Fibroblast of the aortic adventitia (primary cell): ENCODE measurements at places on chromosomes 5 and 9.

DNA sequence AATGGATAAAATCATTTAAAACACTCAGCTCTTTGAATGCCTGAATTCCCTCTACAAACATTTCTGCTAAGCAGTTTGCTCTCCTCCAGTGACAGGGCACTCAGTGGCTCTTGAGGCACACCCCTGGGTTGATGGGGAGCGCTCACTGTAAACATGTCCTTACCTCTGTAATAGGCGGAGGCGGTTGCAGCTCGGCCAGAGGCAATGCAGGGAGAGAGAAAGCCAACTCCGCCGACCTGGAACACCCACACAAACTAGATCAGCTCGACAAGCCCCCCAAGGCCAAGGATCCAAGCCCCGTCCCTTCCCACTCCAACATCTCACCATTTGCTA, 329 bp downstream of the CDC23 start:
- DNase-seq = no peak

DNA sequence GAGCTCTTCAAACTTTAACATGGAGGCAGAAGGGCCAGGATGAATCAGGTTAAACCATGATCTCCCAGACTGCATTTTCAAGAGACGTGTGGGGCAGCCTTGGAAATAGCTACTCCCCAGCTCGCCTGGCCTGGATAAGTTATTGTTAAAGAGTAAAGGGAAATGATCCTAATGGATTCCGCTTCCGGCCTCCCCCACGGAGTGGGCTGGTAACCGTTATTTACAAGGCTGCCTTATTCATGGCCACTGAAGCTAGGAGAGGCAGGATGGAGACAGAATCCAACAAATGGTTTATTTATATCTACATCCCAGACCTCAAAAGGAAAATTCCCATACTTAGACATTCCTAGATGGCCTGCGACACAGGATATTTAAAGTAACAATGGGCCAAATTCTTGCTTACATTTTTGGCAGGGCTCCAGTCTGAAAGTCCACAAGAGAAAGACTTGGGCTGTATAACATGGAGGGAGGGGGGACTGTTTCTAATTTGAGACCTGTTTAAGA, 27.9 kb downstream of the SPRY4 start:
- DNase-seq = peak; percentile 93

DNA sequence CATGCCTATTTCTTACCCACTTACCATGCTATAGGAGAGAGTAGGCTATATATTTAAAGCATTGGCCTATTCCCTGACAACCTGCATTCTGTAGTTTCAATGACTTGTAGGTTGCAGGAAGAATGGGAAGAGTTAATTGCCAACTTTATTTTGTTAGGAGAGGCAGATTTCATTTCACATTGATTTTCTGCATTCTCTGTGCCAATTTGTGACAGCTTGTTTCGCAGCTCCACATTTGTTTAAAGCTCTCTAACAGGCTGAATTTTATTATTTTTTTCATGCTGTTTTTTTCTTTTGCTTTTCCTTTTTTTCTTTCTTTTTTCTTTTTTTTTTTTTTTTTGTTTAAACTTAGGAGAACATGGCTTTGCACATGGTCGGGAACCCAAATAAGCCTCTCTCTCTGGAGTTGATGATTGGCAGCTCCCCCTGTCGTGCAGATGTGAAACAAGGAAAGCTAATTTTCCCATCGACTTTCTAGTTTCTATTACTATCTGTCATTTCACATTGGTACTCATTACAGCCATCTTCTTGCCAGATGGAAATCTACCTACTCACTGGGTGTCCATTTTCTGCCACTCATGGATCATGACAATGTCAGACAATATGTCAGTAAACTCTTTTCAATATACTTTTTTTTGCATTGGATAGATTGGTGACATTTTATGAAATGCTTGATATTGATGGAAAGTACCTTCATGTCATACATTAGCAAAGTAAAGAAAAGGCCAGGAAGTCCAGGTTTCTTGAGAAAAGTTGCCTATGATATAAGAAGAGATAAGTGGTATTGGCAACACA, 223.2 kb downstream of the KCTD16 start:
- no peak for DNase-seq

- DNase-seq = no peak
Measured at GRCh38 chr5:111820072-111820471, 63.1 kb upstream of the NREP start.

- DNase-seq = no peak
Measured at GRCh38 chr9:129289131-129289731, 111.2 kb upstream of the IER5L start.

- DNase-seq = no peak
Measured at GRCh38 chr9:122004589-122004988, 88.5 kb downstream of the TTLL11 start.

GRCh38 chr5:95729115-95730010, 1.8 kb upstream of the RHOBTB3 start:
- DNase-seq = no peak

DNA sequence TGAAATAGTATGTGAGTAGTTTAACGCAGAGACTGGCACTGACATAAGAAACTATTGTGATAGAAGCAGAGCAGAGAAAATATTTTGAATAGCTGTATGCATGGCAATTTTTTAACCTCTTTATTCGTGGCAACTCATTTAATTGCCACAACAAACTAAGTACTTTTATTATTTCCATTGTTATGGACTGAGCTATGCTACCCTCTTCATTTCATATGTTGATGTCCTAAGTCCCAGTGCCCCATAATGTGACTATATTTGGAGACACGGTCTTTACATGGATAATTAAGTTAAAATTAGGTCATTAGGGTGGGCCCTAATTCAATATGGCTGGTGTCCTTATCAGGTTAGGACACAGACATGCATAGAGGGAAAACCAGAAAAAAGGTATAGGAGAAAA, 86.1 kb upstream of the PRSS3 start:
- no peak for DNase-seq

- DNase-seq = no peak
Measured at GRCh38 chr5:72883850-72884249, 67.4 kb downstream of the TNPO1 start.

DNA sequence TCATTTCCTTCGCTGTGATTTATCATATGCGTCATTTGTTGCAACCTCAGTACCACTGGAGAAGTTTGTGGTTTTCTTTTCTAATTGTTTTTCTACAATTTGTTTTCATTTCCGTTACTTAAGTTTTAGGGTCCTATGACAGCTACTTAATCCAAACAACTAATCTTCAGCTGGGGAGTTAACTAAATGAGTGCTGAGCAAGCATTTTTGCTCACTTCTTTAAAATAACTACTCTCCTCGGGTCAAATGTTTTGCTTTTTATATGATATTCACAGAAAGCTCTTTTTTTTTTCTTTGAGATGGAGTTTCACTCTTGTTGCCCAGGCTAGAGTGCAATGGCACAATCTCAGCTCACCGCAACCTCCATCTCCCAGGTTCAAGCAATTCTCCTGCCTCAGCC, 14.6 kb upstream of the ICE1 start:
- no peak for DNase-seq

DNA sequence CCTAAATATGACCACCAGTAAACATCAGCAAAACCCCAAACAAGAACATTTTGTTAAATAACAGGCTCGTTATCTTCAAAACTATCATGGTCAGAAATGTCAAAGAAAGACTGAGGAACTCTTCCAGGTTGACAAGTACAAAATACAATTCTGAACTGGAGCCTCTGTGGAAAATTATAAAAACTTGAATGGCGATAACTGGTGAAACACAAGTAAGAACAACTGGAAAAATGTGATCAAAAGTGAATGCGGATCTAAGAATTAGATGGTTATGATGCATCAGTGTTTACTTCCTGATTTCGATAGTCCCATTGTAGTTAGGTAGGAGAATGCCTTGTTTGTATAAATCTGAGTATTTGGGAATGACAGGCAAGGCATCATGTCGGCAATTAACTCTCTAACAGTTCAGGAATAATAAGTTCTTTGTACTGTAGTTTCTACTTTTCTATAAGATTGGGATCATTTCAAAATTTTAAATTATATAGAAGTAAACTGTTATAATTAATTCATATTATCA, 740.2 kb upstream of the DMAC1 start:
- no peak for DNase-seq

- peak; percentile 23 for DNase-seq
Measured at GRCh38 chr5:36640949-36641348, 34.5 kb downstream of the SLC1A3 start.

GRCh38 chr9:26210338-26210851, 532.2 kb upstream of the TUSC1 start:
- DNase-seq = peak; percentile 8
